ENCODE measurements at places on chromosomes 11 and 22. TPM values are rescaled to one million over a fixed set of nuclear protein-coding genes. Genes with fewer than 3 reads are reported as not detected.

Gene ART1
- polyA plus RNA-seq: not detected

Gene VSIG10L2
- 0.59 TPM for polyA plus RNA-seq

Gene NADSYN1
- polyA plus RNA-seq: 32.5 TPM

Gene CCDC73
- polyA plus RNA-seq: 0.06 TPM

Gene MCAM
- 8.9 TPM for polyA plus RNA-seq

Gene SLC25A18
- 1.2 TPM for polyA plus RNA-seq

Gene C11orf65
- polyA plus RNA-seq: 0.64 TPM

Gene GRK3
- polyA plus RNA-seq: 6.4 TPM

Gene MEI1
- polyA plus RNA-seq: 0.87 TPM

Gene L3MBTL2
- 12.7 TPM for polyA plus RNA-seq

Gene VPS51
- polyA plus RNA-seq: 42.2 TPM

Gene OR5B21
- not detected for polyA plus RNA-seq

Gene SCT
- 2.6 TPM for polyA plus RNA-seq
